ENCODE measurements at places on chromosomes 7 and 10.

DNA sequence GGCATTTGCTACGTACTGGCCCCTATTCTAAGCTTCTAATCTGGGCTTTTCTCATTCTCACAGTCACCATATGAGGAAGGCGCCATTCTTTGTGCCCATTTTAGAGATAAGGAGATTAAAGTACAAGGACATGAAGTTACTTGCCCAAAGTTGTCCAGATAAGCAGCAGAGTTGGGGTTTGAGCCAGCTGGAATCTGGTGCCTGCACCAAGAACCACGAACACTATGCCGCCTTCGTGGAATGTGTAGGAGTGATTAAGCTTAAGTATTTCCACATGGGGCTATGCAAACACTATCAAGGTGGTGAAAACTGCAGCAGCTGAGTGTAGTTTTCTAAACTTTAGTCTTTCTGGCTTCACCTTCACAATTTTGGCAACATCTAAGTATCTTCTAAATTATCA is 342.7 kb upstream of the ETV1 start:
- no peak for DNase-seq

DNA sequence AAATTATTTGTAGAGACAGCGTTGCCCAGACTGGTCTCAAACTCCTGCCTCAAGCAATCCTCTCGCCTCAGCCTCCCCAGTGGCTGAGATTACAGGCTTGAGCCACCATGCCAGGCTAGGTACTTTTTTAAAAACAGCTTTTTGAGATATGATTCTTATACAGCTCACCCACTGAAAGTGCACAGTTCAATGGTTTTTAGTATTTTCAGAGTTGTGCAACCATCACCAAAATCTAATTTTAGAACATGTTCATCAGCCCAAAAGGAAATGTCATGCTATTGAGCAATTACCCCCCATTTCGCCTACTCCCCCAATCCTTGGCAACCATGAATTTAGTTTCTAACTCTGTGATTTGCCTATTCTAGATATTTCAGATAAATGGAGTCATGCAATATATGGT is 73.7 kb downstream of the EVX1 start:
- DNase-seq, result no peak

- DNase-seq, result no peak
Observed at GRCh38 chr7:143120691-143121405, 11.0 kb upstream of the PIP start.

GRCh38 chr10:112803961-112804401 is 146.1 kb upstream of the TCF7L2 start:
- peak; percentile 48 for DNase-seq

DNA sequence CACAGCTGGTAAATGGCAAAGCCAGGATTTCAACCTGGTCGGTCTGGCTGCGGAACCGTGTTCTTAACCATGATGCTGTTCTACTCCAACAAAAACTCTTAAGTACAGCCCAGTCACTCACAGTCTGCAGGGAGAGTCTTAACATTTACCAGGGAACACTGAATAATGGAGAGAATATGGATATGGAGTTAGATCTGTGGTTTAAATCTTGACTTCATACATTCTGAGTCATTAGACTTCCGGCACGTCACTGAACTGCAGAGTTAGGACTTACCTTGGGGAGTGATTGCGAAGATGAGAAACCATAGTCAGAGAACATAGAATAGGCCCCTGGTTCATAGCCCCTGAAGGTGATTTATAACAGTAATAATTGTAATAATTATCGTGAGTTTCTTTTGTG is 61.7 kb downstream of the ADRA2A start:
- no peak for DNase-seq

DNA sequence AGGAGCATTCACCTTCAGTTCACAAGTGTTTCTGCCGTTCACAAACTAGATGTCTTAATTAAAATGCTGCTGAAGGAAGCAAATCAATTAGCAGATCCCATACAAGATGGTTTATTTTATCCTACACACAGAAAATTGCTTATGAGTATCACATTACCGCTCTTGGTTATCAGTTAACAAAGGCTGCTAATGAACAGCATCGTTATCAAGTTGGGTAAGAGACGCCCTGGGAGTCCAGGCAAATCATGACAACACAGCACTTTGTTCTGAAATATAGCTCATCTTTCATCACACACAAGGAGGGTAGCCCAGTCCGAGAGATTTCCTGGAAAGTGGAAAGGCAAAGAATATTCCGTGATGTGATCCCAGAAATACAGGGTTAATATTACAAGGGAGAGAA is 20.8 kb upstream of the FAM170B start:
- DNase-seq, result no peak

- no peak for DNase-seq
Observed at GRCh38 chr7:351256-351655, 61.3 kb downstream of the FOXL3 start.

GRCh38 chr10:60611291-60611747 is 167.0 kb upstream of the CDK1 start:
- DNase-seq, result peak; percentile 87

- peak; percentile 83 for DNase-seq
Observed at GRCh38 chr10:102678842-102679289, 34.6 kb downstream of the TRIM8 start.

DNA sequence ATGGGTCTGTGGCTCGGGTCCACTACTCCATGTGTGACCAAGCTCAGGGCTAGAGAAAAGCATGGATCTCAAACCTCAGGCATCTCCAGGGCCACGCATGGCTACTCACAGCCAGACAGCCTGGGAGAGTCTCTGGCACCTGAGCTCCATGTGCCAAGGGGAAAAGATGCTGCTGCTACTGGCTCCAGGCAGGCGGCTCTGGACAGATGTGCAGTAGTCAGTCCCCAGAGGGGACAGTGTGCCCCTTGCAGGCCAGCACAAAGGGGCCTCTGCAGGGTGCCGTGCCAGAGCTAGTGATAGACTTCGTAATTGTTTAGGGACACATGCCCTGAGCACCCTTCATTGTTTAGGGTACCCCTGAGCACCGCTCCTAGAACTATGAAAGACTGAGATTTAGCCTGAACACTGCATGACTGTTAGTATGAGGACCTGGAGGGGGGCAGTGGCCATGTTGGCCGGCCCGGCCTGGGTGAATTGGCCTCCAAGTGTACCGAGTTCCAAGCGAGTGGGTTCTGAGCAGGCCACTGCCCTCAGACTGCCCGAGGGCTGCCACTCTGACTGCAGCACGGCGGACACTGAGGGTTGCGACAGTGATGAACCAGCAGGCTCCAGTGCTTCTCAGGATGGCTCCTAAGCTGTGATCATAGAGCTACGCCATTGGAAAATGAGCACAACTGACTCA is 80.7 kb downstream of the TCERG1L start:
- no peak for DNase-seq

All from small intestine (tissue), 16 donors.